DND-41 (cell line): ENCODE measurements at places on chromosomes 2 and 18.
A peak's percentile ranks its signal among the peaks of the same experiment; 100 is the strongest.

DNA sequence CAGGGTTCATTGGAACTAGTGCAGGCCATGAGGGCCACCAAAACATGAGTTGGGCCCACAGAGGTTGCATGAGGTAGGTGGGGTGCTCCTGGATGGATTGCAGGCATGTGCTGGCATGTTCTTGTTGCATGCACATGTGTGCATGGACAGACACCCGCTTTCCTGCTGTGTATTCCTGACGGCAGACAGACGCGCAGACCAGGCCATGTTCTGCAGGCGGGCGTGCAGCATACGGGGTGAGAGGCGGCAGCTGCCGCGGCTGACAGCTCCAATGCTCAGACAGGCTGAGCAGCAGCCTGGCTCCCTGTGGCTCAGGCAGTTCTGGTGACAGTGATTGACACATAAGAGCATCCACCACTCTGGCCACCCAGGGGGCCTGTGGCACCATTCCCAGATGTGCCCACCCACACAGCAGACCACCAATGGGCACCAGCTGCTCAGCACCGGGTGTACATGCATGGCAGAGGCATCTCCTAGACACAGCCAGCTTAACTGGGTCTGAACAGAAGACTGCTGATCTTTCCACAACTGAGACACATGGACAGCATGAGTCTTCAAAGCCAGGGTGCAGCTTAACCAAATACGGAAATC, 21.2 kb downstream of the HS1BP3 start:
- no peaks in the 10 kb centered on the region for H3K4me1 ChIP-seq
- H3K27ac ChIP-seq, result no peak overlapping the region
- no peaks in the 10 kb centered on the region for H3K27me3 ChIP-seq
- no peak for DNase-seq
- no peaks in the 10 kb centered on the region; the same call in 1 of the 2 replicates for H3K36me3 ChIP-seq

DNA sequence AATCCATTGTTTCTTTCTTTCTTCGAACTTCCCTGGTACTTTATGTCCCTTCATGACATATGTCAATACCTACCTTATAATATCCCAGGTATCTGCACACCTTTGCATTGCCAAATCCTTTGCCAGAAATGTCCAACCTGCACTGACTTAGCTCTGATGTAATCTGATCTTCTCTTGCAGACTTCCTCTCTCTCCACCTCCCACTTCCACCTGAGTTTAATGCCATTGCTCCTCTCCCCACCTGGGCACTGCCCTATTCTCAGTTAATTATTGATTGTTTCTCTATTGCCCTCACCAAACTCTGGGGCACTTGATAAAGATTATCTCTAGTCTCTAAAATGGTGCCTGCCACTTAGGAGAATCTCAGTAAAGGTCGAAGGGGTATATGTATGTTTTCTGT, 23.0 kb downstream of the ARHGAP15 start:
- peaks cover 61% of the 10 kb centered on the region for H3K4me1 ChIP-seq
- DNase-seq, result no peak
- H3K27me3 ChIP-seq, result no peaks in the 10 kb centered on the region
- H3K4me3 ChIP-seq, result no peak overlapping the region
- H3K27ac ChIP-seq, result no peak overlapping the region

DNA sequence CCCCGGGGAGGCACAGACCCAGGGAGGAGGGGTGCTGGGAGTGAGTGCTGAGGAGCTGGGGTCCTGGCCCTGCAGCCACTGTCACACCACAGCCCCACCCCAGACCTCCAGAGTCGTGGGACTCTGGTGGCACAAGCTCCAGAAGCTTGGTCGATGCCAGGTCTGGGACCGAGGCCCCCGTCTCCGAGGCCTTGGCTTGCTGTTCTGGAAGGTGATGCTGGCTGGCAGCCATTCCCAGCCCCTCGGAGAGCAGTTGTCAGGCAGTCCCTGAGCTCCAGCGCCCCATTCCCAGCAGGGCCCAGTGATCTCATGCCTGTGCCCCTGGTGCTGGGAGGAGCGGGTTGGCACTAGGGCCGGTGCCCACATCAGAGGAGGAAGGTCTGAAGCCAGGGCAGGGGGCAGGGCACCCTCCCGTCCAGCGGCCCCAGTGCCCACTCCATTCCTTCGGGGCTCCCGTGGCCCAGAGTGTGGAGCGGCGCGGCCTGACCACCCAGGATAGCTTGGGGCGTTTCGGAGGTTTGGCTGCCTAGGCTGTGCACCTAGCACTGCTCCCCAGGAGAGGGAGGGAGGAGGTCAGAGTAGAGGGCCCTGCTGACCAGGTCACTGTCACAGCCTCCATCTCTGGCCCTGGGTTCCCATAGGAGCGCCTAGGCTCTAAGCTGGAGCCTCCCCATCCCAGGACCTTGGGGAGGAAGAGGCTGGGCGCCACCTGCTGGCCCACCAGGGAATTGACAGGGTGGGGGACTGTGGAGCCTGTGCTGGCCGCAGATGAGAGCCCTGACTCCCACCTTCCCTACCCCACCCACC, 16.8 kb upstream of the ALPI start:
- no peaks in the 10 kb centered on the region for H3K36me3 ChIP-seq
- no peak overlapping the region for H3K27ac ChIP-seq
- H3K4me3 ChIP-seq, result no peak overlapping the region
- H3K27me3 ChIP-seq, result no peaks in the 10 kb centered on the region
- peak; percentile 57 for DNase-seq

- DNase-seq, result no peak
- H3K27ac ChIP-seq, result no peak overlapping the region
- H3K27me3 ChIP-seq, result no peaks in the 10 kb centered on the region
- H3K36me3 ChIP-seq, result peaks cover 9% of the 10 kb centered on the region
Observed at GRCh38 chr2:48341551-48342133, 188.3 kb upstream of the STON1 start.
